ENCODE measurements at places on chromosomes 16 and 17.

- DNase-seq = no peak
These were observed 2.9 kb downstream of the NEURL4 start for GRCh38 chr17:7326186-7326585.

- no peak for DNase-seq
These were observed 8.3 kb downstream of the KLHL36 start for GRCh38 chr16:84656649-84657048.

DNA sequence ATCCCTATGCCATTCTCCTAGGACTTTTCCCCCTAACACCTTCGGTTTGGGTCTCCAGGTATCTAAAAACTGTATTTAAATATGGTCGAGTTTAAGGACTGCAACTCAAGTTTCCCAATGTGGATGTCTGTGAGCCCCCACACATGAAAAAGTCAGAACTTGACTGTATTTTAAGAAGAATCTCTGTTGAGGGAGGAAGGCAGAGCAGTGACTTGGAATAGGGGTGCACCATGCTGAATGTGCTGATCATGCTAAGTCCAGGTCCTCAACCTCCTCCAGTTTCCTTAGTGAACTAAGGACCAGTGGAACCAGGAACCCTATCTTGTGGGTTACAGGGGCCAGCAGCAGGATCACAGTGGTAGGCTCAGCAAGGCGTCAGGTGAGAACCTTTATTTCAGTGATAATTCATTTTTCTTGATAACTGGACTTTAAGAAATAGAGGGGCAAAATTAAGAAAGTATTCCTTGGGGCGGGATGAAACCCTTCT lies 19.5 kb downstream of the GRB7 start:
- no peak for DNase-seq

- no peak for DNase-seq
These were observed 8.2 kb downstream of the SYNGR2 start for GRCh38 chr17:78176548-78177025.

DNA sequence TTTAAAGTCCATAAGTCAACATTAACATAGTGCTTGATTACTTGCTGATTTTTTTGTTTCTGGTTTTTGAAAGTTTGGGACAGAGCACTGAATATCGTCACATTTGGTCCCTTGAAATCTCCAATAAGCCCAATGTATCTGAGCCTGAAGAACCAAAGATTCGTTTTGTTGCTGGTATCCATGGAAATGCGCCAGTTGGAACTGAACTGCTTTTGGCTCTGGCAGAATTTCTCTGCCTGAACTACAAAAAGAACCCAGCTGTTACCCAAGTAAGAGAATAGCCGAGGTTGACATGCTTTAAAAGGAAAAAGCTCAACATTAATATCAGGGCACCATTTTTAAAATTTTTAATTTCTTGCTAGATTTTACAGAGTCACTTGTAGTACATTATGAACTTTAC lies 27.7 kb upstream of the GOSR1 start:
- no peak for DNase-seq

GRCh38 chr17:41539979-41540701 lies 12.0 kb upstream of the KRT19 start:
- DNase-seq = no peak

DNA sequence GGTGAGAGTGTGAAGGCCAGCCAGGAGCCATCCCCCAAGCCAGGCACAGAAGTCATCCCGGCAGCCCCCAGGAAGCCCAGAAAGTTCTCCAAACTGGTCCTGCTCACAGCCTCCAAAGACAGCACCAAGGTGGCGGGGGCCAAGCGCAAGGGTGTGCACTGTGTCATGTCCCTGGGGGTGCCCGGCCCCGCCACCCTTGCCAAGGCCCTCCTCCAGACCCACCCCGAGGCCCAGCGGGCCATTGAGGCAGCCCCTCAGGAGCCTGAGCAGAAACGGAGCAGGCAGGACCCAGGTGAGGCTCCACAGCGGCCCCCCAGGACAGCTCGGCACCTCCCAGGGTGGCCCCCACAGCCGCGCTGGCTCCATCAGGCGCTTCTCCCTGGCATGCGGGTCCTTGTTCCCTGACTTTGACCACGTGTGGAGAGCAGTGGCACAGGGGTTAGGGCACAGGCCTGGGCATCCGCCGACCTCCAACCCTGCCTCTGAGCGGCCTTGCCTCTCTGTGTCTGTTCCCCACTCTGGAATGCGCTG lies 13.5 kb downstream of the FLYWCH2 start:
- DNase-seq = no peak

DNA sequence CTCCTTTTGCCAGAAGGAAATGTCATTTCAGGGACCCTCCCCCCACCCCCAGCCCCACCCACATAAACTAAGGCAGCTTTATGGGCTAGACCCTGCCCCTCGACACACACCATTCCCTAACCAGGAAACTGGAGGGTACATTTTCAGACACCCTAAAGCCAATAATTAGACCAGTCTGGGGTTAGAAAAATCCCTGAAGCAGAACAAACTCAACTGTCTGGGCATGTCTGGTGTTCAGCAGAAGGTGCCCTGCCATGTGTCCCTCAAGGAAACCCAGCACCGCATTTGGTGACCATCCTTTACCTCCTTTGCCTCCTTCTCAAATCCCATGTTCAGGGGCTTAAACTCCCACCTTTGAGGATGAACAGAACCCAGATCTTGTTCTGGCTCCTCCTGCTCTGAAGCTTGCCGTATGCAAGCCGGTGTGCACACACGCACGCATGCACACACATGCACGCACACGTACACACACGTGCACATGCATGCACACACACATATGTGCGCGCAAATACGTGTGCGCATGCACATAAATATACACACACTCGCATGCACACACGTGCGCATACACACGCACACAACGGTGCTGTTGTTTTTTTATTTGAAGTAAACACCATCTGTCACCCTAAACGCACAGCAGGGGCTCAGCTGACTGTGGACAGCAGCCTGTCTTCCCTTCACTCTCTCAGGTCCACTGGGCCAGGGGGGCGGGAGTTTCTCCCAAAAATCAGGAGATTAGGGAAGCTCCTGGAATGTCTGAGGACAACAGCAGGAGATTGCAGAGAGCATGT lies 156.8 kb upstream of the TNRC6C start:
- DNase-seq = no peak

DNA sequence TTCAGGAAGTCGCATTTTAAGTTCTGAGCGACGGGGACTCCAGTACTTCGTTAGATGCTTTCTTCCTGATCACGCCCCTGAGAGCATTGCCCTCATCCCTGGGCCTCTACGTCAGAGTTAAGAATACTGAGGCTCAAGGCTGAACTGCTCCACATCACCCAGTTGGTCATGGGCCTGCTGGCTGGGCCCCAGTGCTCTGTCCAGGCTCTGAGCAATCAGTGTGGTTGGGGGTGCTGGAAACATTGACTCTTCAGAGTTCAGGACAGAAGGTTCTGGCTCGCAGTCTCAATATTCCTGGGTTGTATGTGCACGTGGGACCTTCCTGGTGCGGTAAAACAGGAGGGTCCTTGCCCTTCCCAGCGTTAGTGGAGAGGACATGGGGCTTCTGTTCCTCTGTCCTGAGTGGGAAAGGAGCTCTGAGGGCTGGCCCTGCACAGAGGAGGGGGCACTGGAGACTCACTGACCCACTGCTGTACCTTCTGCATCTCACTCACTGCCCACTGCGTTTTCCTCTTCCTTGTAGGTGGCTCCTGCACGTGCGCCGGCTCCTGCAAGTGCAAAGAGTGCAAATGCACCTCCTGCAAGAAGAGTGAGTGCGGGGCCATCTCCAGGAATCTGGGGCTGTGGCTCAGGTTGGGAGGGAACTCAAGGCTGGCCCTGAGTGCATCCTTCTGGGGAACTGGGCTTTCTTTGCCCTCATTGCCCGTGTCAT lies 518 bp downstream of the MT1E start:
- DNase-seq = no peak

DNA sequence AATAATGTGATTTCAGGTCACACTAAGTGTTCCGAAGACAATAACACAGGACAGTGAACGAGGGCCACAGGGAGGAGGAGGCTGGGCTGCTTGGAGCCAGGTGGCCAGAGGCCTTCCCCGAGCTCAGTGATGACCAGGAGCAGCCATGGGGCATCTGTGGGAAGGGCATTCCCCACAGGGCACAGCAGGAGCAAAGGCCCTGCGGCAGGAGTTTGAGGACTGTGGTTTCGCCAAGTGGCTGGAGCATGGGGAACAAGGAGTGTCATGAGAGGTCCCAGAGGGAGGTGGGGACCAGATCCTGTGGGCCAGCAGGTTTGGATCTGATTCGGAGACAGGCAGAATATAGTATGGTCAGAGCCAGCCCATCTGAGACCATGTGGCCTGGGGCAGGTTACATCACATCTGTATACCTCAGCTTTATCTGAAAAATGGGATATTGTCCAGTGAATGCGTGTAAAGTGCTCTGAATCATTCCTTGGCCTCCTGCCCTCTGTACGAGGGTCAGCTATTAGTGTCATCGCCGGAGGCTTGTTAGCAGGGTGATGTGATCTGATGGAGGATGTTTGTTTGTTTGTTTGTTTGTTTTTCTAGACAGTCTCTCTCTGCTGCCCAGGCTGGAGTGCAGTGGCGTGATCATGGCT lies 176.8 kb downstream of the KATNIP start:
- DNase-seq = peak; percentile 9

DNA sequence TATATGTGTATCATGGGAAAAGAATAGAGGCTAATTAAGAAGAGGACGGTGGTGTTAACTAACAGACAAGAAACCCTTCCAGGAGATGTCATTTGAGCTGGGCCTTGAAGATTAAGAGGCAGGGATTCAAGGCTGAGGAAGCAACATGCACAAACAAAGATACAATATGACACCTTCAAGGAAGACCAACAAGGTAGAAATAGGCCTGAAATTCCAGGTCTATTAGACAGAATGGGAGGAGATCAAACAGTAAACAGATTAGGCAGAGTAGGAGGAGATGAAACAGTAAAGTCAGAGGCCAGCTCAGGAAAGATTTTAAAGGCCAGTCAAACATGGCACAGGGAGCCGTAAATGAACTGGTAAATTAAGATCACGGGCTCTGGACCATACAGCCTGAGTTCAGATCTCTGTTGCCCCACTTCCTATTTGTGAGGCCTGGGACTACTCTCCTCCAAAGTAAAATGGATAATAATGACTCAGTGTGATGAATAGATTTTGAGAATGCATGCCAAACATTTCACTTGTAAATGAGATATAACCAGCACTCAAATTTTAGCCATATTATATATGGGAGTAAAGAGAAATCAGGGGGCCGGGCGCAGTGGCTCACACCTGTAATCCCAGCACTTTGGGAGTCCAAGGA lies 38.9 kb downstream of the USP31 start:
- DNase-seq = no peak

DNA sequence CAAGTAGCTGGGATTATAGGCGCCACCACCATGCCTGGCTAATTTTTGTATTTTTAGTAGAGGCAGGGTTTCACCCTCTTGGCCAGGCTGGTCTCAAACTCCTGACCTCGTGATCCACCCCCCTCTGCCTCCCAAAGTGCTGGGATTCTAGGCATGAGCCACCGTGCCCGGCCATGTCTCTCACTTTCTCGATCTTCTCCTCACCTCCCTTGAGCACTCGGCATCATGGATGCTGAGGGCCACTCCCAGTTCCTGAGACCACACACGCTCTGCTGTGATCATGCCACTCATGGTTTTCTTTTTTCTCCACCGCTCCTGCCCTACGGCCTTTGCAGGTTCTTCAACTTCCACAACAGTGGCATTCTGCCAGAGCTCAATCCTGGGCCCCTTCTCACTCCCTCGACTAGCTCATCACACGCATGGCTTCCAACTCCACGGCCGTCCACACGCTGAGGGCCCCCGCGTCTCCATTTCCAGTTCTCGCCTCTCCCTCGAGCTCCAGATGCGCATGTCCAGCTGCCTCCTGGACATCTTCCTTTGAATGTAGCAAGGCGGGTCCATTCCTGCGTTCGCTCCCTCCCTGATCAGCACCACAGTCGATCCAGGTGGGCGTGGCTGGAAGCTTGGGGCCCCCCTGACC lies 5.5 kb upstream of the NCBP3 start:
- DNase-seq = no peak

GRCh38 chr17:62702746-62703260 lies 75.3 kb downstream of the MRC2 start:
- DNase-seq = no peak

DNA sequence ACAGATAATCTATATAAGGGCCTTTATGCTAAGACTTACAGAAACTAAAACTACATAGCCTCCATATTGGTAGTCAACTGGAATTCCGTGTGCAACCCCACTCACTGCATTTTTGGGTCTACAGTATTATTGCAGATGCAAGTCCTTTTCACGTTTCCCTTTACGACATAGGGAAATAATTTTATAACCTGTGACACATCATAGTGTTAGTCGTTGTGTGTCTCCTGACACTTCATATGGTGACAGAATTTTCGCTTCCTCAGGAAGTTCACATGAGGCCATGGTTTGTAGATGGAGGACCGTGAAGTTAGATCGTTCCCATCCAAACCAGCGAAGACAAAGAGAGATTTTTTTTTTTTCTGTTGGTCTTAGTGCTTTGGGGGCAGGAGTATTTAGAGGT lies 15.7 kb upstream of the MRC2 start:
- no peak for DNase-seq

DNA sequence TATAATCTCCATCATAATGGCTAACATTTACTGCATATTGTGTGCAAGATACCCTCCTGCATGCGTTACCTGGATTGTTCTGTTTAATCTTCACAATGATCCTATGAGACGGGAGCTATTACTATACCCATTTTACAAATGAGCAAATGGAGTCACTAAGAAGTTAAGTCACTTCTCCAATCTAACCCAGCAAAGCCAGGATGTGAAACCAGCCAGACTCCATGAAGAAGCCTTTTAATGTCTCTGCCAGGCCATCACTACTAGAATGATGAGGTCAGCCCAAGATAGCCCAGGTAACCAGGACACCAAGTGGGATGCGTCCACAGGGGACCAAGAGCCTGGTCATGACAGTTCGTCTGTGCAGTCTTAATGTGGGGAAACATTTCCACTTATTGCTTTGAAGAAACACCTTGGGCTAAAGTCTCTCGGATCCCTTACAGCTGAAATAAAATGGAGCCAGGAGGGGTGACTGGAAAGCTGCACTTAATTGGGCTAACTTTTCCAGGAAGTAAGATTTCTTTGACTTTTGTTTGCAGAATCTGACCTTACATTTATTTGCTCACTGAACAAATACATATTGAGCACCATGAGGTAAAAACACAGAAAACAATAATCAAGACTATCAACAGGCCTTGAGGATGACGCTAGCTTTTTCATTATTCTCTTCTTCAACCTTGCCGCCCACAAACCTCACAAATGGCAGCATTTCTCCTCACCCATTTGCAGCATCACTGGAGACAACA lies 926 bp upstream of the SHCBP1 start:
- DNase-seq = no peak

GRCh38 chr16:12753203-12754023 lies 50.3 kb downstream of the CPPED1 start:
- no peak for DNase-seq

DNA sequence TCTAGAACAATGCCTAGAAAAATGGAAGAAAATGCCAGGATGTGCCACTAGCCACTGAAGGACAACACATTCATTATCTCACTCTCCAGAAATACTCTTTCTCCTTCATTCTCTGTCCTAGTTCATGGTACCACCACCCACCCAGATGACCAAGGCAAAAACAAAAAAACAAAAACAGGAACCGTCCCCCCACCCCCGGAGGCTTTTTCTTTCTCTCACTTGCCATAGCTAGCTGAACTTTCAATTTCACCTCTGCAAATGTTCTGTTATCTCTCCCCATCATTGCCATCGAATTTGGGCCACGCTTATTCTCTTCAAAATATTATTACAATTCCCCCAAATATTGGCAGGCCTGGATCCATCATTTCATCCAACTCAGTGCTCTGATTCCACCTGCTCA lies 49.0 kb downstream of the SOX9 start:
- no peak for DNase-seq

GRCh38 chr16:4306470-4307214 lies 9.2 kb upstream of the GLIS2 start:
- no peak for DNase-seq

- DNase-seq = peak; percentile 55
These were observed 14.6 kb downstream of the ABCC3 start for GRCh38 chr17:50649042-50649908.
